ENCODE measurements at places on chromosomes 3 and 15. TPM values are rescaled to one million over a fixed set of nuclear protein-coding genes. Genes with fewer than 3 reads are reported as not detected.

- DNase-seq: no peak
Measured at GRCh38 chr3:22732641-22733040, 470.5 kb upstream of the UBE2E2 start.

GRCh38 chr3:156727519-156728205 lies 53.3 kb downstream of the TIPARP start:
- no peak for DNase-seq

DNA sequence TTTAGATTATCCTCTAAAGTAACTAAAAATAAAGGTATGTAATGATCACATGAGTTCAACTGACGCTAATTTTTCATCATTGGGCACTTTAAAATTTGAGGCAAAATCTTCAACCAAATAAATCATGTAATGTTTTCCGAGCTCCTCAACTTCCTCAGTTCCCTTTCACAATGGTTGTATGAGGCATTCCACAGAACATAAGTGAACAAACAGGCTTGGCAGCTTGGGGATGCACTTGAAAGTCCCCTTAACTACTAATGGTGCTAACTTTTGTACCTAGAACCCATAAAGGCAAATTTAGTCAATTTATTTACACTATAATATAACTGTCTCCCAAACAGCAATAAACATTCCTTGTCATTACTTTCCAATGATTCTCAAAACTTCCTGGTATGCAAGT lies 1137.9 kb downstream of the ROBO2 start:
- DNase-seq: no peak

GRCh38 chr3:18669374-18669773 lies 244.2 kb upstream of the SATB1 start:
- no peak for DNase-seq

GRCh38 chr3:81274671-81275070 lies 486.8 kb downstream of the GBE1 start:
- DNase-seq: no peak

The TRH gene
- total RNA-seq: 1.1 TPM

The AKAP13 gene
- total RNA-seq: 142 TPM

The MAGEL2 gene
- total RNA-seq: 1.7 TPM

GRCh38 chr15:64141798-64142512 lies 9.6 kb upstream of the SNX22 start:
- DNase-seq: no peak

The DENND4A gene
- 76.6 TPM for total RNA-seq

The IGDCC3 gene
- total RNA-seq: 7.6 TPM
